Vagina (tissue), 2 donors: ENCODE measurements at places on chromosomes 7 and 10.

GRCh38 chr7:134515569-134516468, 11.5 kb upstream of the AKR1B10 start:
- DNase-seq: no peak

DNA sequence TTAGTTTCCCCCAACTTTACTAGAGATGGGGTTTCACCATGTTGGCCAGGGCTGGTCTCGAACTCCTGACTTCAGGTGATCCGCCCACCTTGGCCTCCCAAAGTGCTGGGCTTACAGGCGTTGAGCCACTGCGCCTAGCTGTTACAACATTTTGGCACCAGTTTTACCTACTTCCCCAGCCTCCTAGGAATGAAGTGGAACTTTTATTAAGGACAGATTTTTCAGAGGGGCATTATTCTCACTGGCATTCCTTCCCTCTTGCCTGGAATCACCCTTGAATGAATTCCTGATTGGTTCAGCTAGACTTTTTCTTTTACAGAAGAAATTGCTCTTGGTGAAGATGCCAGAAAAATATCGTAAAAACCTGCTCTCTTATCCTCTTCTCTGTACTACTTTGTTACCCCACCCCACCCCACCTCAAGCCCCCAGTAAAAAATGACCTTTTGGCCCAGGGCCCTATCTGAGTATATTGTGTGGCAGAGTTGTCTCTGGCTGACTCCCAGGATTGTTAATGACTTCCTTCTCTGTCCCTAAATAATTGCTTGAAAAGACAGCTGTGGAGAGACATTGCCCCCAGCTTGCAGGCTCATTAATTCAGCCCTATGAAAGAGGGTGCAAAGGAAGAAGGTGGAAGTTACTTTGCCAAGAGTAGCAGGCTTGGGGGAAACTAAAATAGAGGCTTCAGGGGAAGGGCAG, 189.6 kb downstream of the AUTS2 start:
- no peak for DNase-seq

GRCh38 chr7:48087349-48087748, 1.7 kb upstream of the UPP1 start:
- no peak for DNase-seq

GRCh38 chr10:13765641-13766341, 179.0 kb downstream of the PRPF18 start:
- DNase-seq: no peak

DNA sequence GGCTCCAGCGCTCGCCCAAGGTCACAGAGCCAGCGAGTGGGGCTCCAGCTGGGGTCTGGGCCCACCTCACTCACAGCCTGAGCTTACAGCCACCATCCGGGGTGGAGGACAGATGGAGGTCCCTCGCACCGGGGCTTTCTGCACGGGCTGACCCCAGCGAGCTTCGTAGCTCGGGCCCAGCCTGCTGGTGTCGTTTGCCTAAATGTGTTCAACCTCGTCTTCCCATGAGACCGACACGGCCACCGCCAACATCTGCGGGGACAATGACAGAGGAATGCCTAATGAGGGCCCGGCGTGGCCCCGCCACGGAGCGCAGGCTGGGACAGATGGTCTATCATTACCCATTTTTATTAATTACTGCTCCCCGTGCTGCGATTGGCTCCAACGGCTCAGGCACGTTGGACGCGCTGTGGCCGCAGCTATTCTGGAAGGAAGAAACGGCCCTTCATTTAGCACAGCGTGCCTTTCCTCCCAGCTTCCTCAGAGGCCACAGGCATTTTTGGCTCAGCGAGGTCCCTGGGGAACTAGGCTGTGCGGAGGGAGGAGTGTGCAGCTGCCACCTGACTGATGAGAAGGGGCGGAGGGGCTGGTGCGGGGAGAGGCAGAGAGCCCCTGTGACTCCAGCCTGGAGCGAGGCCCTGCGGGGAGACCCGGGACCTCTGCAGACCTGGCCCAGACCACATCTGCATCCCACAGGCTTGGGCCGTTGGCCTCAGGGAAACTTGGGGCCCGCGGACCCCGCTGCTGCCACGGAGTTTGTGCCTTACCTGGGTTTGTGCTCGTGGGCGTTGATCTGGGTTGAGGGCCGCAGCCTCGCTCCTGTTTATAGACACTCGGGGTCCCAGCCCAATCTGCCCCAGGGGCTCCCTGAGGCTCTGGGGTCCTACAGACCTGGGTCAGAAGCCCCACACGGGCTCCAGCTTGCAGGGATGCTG, 22.9 kb upstream of the ELFN1 start:
- no peak for DNase-seq

- no peak for DNase-seq
These were observed 103.0 kb downstream of the PTEN start for GRCh38 chr10:87966459-87966858.

DNA sequence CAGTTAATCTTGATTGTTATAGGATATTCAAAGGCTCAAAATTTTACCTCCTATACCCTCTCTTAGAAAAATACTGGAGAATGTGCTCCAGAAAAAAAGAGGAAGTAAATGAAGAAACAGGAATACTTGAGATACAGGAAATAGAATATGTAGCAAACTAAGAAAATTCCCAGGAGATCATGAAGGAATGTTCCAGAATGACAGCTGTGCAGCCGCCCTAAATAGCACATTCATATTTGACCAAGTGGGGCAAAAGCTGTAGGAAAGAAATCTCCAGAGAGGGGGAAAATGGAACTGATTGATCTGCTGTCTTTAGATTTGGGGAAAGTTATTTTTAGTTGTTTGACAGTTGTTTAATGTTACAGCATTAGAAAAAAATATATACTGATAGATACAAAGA, 46.2 kb upstream of the ZEB1 start:
- DNase-seq: no peak

- DNase-seq: peak; percentile 70
These were observed 5.8 kb upstream of the ZNF22 start for GRCh38 chr10:44994752-44995530.

GRCh38 chr7:131764143-131764775, 207.8 kb upstream of the PODXL start:
- DNase-seq: no peak

GRCh38 chr10:128631801-128632241, 505.6 kb upstream of the MKI67 start:
- no peak for DNase-seq

GRCh38 chr7:48708122-48708521, 216.2 kb upstream of the CDC14C start:
- no peak for DNase-seq

GRCh38 chr10:44982496-44982895, 3.9 kb upstream of the DEPP1 start:
- DNase-seq: no peak

DNA sequence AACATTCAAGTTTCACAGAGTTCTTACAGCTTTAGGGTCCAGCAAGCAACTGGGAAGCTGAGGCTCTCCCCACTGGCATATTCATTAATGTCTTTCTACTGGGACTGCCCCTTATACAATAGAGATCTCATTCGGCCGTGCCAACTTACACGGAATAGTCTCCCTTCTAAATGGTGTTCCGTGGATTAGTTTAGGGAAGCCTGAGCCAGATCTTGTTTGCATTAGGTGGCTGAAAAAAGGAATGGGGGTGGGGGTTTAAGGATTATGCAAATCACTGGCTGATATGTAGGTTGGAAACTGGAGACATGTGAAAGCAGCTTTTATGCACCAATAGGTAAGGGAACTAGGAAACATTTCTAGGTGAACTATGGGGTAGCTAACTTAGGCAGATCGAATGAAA, 218.3 kb downstream of the TRIL start:
- DNase-seq: no peak

DNA sequence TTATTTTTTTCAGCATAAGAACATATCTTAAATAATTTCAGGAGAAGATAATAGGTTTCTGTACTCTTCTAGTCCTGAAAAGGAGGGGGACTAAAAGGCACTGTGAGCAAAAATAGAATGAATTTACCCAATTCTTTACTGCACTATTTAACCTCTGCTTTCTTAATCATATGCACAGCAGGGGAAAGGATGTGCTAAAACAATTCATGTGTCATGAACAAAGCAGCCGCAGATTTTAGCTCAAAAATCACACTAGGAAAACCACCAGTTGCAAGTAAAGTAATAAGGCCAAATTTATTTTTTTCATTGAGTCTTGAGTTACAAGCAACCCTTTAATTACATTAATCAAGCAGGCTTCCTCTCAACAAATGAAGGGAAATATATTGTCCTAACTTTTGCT, 80.1 kb downstream of the CABCOCO1 start:
- DNase-seq: no peak

DNA sequence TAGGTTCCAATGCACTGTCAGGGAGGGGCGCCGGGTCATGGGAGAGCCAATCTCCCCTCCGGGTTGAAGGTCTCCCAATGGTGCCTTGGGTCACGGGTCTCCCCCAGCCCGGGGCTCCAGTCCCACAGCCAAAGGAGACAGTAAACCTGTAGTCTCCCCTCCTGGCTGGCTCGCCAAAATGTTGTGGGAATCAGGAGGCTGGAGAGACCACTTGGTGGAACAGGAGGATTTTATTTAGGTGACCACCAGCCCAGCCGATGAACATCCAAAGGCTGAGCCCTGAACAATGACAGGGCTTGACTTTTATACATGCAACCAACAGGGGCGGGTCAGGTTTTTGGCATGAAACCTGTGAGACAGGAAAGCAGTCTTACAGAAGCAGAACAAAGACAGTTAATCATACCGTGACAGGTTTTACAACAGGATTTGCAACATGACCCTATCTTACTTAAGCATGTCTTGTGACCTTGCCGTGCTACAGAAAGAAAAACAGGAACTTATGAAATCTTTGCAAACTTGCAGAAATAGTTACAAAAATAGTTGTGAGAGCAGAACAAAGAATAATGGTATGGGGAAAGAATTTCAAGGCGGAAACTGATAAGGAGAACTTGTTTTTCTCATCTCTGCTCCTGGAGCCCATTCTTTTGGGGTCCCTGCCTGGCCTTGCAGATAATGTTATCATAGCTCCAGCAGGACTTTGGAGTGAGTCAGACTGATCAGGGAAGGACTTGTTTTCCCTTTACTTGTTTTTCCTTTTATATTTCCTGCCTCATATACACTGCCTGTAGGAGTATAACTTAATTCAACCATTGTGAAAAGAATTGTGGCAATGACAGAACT, 7.1 kb downstream of the ERV3-1 start:
- no peak for DNase-seq

DNA sequence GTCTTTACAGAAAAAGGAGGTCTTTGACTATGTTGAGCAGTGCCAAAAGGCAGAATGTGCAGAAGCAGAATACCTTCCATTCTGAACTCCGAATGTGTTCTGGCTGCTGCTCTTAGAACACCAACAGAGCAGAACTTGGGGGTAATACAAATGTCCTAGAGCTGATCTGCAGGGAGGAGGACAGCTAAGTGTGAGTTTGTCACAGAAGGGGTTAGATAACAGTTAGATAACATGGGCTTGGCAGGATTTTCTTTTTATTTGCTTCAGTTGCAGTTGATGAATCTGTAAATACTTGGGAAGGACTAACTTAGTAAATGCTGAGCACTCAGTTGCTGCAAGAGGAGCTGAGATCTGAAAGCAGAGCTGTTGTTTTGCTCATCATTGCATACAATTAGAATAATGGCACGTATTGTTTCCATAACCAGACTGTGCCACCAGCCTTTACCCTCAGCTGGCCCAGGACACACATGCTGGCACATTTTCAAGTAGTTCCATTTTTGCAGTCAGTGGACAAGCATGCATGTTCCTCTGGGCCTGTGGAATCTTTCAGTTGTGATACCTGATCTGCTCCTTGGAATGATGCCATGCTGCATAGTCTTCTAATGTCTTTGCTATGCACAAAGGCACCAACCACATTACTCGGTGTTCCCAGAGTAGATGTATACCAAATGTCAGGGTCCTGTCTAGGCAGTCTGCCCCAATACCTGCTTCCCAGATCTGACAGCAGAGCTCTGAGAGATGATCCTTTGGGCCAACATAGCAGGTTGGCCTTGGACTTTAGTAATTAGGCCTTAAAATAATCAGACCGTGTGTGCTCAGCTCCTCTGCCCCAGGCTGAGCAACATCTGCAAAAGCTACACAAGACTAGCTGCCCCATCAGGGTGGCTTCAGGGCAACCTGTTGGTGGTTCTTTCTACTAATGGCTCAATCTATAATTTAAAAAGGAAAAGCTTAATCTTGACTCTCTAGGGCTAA, 55.7 kb downstream of the GSDME start:
- DNase-seq: no peak

GRCh38 chr10:74207691-74208480, 56.9 kb downstream of the ADK start:
- no peak for DNase-seq

DNA sequence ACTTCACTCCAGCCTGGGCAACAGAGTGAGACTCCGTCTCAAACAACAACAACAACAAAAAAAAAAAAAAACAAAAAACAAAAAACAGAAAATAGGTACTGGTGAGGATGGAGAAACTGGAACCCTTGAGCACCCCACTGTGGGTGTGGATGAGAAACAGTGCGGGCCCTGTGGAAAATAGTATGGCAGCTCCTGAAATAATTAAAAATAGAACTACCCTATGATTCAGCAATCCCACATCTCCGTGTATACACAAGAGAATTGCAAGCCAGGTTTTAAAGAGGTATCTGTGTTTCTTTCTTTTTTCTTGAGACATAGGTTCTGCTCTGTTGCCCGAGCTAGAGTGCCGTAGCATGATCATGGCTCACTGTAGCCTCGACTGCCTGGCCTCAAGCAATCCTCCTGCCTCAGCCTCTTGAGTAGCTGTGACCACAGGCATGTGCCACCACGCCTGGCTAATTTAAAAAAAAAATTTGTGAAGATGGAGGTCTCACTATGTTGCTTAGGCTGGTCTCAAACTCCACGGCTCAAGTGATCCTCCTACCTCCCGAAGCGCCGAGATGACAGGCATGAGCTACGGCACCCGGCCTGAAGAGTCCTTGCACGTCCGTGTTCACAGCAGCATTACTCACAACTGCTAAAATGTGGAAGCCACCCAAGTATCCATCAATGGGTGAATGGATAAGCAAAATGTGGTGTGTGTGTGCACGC, 39.5 kb downstream of the EBF3 start:
- no peak for DNase-seq

GRCh38 chr7:98674461-98674860, 57.4 kb downstream of the NPTX2 start:
- no peak for DNase-seq

DNA sequence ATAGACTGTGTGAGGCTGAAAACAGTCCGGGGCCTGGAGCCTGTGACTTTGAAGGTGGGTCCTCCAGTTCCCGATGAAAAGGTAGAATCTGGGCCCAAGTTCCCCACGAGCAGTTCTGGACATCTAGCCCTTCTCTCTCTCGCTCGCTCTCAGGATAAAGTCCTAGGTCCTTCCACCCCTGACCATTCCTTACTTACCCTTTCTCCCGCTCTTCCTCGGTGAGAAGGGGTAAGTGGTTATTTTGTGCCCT, 713 bp downstream of the IMMP2L start:
- DNase-seq: no peak

- no peak for DNase-seq
These were observed 20.7 kb downstream of the LHPP start for GRCh38 chr10:124482236-124482800.

- DNase-seq: no peak
These were observed 248.9 kb downstream of the FOXP2 start for GRCh38 chr7:114663502-114663901.

GRCh38 chr10:15370856-15371701, at the start of gene FAM171A1:
Gene FAM171A1 (minus strand): TSS chr10:15371289. CDS start chr10:15371052, 237 bp downstream.
- DNase-seq: no peak
